CD4-positive, alpha-beta T cell treated with Interleukin-10 for 1 hour (primary cell): ENCODE measurements at places on chromosomes 12 and 14.

DNA sequence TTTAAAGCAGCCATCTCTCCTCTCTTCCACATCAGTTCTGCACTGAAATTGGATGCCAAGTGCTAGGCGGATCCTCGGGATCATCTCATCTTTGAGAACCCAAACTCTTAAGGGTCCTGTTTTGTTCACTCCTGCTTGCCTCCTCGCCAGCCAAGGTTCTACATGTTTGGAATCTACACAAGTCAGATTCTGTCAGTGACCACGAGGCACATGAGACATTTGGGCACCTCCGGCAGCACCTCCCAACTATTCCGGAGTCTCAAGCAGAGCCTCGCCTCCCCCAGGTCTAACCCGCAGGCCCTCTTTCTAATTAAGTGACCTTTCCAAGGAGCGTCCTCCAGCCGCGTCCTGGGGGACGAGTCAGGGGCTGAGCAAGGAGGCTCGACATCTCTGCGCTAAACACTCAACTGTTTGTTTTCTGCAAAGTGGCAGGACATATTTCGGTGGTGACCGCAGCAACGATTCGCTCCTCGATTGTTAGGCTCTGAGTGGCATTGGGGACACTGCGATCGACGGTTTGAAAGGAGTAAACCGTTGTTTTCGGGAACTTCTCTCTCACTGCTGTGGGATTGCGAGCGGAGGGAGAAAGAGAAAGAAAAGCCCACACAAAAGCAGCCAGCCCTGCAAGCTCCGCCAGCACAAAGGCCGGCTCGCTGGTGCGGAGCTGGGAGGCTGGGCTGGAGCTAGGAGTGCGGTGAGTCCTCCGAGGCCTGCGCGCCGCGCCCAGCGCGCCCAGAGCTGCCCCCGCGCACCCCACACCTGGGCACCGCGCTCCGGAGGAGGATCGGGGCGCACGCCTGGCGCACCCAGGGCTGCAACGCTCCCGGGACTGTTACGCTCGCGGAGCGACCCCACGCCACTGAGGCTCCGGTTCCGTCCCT, 640 bp downstream of the ARMH4 start:
- peak; percentile 0 for DNase-seq

DNA sequence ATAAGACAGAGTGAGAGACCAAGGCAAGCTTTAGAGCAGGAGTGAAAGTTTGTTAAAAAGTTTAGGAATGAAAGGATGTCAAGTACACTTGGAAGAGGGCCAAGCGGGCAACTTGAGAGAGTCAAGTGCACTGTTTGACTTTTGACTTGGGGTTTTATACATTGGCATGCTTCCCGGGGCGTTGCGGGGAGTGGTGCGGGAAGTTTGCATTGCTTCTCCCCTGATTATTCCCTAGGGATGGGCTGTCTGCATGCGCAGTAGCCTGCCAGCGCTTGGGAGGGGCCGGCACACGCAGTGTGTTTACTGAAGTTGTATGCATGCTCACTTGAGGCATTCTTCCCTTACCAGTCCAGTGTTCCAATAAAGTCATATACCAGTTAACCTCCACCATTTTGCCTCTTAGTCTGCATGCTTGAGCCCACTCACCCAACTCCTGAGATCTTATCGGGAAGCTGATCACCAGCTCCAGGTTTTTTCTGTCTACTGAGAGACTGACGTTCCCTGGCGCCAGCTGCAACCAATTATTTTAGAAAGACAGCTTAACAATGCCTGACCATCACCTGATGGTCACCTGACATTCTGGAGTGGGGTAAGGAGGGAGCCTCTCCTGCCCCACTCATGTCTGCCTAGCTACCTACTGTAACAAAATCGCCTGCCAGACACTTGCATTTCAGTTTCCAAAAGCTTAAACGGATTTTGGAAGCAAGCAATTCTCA, 53.2 kb downstream of the DACT1 start:
- DNase-seq, result no peak

- DNase-seq, result no peak
These were observed 33.5 kb downstream of the TSHR start for GRCh38 chr14:80988735-80989429.

DNA sequence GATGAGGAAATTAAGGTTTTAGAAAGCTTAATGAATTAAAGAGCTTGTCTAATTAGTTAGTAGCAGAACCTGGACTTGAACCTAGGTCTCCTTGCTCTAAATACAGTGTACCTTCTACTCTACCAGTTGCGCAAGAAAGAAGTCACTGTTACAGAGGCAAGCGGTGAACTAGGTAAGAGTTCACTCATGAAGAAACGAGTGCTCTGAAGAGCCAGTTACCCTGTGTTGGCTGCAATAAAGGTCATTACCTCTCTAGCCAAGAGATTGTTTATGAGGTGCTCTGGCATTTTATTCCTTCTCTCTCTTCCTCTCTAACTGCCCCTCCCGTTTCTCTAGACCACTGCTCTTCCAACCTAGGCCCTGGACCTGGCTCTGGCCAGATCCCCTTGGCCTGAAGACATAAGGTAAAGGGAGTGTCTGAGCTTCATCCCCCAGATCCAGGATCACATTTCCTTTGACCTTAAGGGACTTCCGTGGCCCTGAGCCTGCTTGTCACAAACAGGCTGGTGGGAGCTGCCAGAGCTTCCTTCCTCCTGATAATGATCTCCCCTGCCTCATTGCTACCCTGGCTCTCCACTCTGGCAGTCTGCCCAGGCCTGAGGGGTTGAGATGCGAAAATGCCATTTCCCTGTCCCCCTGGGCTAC, 1.9 kb downstream of the RNASE7 start:
- DNase-seq, result peak; percentile 28

DNA sequence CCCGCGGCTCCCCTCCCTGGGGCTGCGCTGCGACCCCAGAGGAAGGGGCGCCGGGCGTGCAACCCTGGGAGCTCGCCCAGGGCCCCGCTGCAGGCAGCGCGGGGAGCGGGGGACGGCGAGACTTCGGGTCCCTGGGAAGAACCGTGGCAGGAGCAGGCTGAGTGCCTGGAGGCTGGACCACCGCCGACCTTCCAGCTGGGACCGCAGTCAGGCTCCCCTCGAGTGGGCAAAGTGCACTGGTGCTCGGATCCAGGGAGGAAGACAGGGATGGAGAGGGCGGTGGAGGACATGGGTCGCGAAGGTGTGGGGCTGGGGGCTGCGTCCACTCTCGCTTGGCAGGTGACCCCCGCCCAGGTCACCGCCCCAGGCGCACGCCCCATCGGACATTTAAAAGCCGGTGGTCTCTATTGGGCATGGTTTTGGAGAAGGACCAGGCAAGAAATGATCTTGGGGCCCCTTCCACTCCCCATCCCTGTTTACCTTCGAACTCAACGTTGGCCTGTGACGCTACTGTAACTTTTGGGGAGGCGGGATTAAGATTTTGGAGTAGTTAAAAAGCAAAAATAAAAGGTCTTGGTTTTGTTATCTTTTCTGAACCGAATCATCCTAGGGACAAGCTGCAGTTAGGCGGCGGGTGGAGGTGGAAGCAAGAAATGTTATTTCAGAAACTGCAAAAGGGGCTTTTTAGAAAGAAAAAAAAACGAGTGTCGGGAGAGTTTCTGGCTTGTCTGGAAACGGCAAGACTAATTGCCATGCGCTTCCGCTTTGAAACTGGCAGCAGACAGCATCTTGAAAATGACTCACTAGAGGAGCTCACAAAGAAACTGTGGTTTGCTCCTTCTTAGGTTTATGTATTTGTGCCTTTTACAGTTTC, 1.0 kb downstream of the ELK3 start:
- DNase-seq, result peak; percentile 85

GRCh38 chr12:65152012-65152411, 17.4 kb upstream of the LEMD3 start:
- no peak for DNase-seq

DNA sequence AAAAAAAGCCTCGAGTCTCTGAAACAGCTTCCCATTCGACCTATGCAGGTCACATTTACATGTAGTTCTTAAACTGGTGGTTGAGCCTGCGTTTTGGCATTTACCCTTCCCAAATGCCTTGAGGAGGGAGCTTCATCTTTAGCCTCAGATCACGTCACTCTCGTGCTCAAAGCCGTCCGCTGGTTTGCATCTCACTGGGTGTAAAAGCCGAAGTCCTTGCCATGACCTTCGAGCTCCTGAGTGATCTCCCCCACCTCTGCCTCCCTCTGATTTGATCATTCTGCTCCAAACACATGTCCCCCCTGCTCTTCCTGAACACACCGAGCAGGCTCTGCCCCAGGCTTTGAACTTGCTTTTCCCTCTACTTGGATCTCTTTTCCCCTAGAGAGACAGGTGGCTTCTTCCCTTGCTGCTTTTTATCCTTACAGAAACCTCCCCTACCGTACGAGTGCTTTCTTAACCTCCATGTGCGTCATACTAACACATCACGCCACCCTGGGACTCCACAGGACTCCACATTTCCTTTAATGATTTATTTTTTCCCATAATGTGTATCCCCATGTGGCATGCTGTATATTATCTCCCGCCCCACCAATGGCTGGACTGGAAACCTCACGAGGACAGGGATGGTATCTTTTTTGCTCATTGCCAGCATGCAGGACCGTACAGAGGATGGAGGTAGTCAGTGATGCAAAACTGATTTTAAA, 610.7 kb downstream of the VRK1 start:
- no peak for DNase-seq

- no peak for DNase-seq
These were observed 96.1 kb downstream of the PIWIL1 start for GRCh38 chr12:130433834-130434233.

GRCh38 chr12:26172946-26173552, 22.3 kb upstream of the SSPN start:
- DNase-seq, result no peak

- DNase-seq, result no peak
These were observed 128.9 kb downstream of the SNAPC1 start for GRCh38 chr14:61891170-61891569.

DNA sequence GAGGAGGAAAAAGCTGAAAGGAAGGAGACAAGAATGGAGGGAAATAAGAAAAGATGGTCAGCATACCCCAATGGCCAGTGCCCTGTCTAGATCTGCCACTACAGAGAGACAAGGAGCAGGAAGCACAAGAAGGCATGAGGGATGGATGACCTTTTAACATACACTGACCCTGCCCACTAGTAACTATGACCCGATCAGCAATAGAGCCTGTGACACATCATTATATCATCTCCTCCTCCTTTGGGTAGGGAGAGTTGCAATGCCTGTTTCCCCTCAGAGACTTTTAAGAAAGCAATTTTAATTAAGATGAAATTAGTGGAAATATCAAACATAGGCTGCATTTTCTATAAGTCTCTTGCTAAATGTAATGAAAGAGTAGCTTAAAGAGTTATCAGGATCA, 4.7 kb upstream of the SLC2A13 start:
- no peak for DNase-seq

GRCh38 chr12:122963941-122964265, 2.4 kb downstream of the ABCB9 start:
- DNase-seq, result no peak

GRCh38 chr14:51725061-51725460, 73.4 kb downstream of the FRMD6 start:
- no peak for DNase-seq

DNA sequence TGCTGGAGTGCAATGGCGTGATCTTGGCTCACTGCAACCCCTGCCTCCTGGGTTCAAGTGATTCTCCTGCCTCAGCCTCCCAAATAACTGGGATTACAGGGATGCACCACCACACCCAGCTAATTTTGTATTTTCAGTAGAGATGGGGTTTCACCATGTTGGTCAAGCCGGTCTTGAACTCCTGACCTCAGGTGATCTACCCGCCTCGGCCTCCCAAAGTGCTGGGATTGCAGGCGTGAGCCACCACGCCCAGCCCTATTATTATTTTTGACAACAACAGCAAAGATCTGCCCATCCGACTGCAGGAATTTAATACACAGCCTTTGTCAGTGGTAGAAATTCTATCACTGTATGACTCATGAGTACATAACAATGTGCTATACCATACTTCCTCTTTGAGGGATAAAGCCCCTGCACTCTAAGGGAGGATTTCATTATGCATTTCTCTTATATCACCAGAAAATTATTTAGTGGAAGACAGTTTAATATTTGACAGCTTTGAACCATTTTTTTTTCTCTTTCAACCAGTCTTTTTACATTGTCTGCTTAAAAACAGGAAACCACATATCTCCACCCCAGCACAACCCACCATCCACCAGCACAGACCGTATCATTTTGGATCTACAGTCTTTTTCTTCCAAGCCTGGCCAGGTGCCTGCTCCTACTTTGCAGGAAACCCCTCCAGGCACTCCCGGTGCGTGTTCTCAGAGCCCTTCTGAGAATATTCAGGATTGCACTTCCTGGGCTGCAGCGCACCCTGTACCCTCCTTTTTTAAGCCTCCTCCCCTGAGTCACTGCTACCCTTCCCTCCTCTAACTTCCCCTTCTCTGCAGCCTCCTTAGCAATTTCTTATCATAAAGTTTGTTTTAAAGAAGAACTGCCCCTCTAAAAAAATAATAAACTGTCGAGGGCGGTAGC, 594 bp downstream of the ARHGDIB start:
- peak; percentile 71 for DNase-seq

- no peak for DNase-seq
These were observed 161.6 kb upstream of the SOX5 start for GRCh38 chr12:24111086-24111485.

GRCh38 chr14:51846631-51847488, 13.6 kb upstream of the GNG2 start:
- DNase-seq, result peak; percentile 96

GRCh38 chr12:12425001-12425400, 68.1 kb downstream of the BORCS5 start:
- no peak for DNase-seq

DNA sequence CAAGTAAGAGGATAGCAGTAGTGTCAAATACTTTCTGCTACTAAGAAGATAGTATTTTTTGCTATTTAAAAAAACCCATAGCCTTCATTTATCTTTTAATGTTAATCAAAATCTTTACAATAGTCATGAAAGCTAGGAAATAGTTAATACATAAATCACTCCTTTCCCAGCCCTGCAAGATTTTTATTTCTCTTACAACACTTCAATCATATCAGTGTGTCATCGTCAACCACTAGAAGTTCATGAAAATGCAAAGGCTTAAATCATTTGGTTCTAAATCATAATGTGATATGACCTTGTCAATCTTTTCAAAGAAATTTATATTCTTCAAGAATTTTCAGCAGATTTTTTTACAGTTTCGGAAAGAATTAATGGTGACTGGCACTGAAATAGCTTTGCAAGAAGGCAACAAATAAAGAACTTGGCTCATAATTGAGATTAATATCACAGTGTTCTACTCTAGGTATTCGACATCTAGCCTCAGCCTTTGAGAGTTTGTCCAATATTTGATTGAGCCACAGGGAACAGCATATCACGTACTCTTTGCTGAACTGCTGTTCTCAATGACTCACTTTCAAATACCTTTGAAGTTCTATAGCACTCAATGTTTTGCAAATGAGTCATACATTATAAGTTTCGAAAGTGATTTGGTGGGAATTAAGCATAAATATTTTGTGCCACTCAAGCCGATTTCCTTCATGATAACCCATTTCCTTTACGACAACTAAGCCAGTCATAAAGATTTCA, 384.0 kb upstream of the FOXG1 start:
- no peak for DNase-seq

DNA sequence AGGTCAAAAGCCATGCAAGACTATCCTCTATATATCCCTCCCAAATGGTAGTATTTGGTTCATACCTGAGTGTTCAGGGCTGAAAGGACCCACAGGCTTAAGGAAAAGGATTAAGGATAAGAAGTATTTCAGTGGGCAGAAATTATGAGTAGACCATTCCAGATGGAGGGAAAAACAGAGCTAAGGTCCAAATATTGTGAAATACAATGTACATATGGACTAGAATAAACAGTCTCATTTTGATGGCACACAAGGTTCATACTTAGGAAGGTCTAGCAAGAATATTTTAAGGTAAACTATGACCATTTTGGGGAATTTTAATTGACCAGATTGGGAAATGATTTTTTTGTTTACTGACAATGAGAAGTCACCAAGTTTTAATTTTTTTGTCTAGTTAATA, 124.6 kb downstream of the PRKD1 start:
- no peak for DNase-seq
